ENCODE measurements at places on chromosomes 2 and 18.

DNA sequence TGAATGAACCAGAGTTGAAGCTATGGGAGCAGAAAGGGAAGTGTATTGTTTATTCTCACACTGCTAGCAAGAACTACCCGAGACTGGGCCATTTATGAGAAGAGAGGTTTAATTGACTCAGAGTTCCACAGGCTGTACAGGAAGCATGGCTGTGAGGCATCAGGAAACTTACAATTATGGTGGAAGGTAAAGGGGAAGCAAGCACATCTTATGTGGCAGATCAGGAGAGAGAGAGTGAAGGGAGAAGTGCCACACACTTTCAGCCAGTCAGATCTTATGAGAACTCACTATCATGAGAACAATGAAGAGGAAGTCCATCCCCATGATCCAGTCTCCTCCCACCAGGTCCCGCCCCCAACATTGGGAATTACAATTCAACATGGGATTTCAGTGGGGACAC is 383.2 kb upstream of the SLC14A2 start:
- no peak for DNase-seq

- DNase-seq, result no peak
Observed at GRCh38 chr2:54903736-54904554, 146.3 kb downstream of the RTN4 start.

GRCh38 chr2:45211636-45212035 is 202.4 kb upstream of the SIX2 start:
- DNase-seq, result no peak

DNA sequence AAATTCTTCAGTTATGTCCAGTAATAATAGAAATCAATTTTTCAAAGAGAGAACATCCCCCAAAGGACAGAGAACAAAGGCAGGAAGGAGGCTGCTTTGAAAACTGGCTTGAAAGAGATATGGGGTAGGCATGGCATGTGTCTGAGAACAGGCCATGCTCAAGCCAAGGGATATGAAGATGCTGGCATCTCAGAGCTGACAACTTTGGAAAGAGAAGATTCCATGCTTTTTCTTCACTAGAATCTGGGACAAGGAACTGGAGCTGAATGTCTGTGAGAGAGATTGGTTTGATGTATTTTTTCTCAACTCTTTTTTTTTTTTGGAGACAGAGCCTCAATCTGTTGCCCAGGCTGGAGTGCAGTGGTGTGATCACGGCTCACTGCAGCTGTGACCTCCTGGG is 139.8 kb upstream of the DLX2 start:
- no peak for DNase-seq

DNA sequence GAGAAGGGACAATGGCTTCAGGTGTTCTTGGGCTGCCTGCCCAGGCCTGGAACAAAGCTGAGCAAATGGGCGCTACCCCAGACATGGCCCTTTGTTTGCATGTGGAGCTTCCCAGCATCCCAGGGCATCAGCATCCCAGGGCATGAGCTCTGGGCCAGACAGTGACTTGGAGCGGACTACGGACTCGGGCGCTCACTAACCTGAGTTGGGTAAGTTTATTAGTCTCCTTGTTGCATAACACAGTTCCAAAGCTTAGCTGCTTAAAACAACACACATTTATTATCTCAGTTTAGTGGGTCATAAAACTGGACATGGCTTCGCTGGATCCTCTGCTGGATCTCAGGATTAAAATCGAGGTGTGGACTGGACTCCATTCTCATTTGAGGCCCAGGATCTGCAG is 35.8 kb downstream of the MC2R start:
- DNase-seq, result no peak

GRCh38 chr2:172726172-172726735 is 9.4 kb upstream of the RAPGEF4 start:
- DNase-seq, result no peak

DNA sequence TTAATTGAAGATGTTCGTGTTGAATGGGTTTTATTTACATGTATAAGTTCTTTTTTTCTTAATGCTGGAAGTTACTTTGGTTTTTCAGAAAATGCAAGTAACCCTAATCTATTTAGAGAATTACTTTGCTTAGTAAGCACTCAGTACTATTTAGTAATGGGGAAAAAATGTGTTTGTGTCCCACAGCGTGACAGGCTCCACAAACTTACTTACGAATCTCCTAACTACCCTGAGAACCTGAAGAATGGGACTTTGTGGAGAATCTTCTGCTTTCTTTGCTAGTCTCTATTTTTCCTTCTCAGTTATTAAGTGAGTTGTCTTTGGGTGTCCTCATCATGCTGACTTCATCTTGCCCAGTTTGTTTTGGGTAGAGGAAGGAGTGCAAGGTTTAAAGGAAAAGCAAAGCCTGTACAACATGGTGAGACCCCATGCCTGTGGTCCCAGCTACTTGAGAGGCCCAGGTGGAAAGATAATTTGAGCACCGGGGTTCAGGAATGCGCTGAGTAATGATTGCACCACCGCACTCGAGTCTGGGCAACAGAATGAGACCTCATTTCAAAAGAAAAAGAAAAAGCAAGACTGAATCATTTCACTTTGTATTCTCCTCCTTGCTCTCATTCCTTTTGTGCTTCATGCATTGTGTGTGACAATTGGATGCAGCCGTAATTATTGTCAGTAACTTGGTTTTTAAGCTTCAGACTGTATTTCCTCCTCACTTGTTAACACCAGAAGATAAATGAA is 10.2 kb downstream of the NEDD4L start:
- no peak for DNase-seq

- DNase-seq, result no peak
Observed at GRCh38 chr2:98912957-98913915, 22.8 kb downstream of the CRACDL start.

GRCh38 chr18:5285326-5285725 is 10.2 kb downstream of the ZBTB14 start:
- DNase-seq, result peak; percentile 77

GRCh38 chr2:196927376-196928225 is 1.1 kb upstream of the PGAP1 start:
- no peak for DNase-seq

GRCh38 chr2:232672588-232672987 is 24.5 kb upstream of the GIGYF2 start:
- DNase-seq, result no peak

DNA sequence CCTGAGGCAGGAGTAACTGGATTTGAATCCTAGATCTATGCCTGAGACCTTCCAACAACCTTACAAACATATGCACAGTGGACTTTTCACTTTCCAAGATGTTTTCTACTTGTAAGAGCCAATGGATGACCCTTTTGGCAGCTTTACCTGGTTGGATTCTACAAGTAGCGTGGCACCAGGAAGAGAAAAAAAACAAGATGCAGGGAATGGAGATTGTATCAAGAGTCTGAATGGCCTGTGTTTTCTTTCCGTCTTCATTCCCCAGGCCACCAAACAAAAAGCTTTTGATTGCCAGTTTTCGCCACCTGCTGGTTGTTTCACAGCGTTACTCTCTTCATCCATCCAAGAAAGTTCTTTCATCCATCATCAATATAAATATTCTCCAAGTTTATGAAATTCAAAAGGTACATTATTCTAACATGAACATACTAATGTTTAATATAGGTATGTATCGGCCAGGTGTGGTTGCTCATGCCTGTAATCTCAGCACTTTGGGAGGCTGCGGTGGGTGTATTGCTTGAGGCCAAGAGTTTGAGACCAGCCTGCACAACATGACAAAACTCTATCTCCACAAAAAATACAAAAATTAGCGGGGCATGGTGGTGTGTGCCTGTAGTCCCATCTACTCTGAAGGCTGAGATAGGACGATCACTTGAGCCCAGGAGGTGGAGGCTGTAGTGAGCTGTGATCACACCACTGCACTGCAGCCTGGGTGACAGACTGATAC is 3.5 kb upstream of the BCL2 start:
- peak; percentile 67 for DNase-seq

DNA sequence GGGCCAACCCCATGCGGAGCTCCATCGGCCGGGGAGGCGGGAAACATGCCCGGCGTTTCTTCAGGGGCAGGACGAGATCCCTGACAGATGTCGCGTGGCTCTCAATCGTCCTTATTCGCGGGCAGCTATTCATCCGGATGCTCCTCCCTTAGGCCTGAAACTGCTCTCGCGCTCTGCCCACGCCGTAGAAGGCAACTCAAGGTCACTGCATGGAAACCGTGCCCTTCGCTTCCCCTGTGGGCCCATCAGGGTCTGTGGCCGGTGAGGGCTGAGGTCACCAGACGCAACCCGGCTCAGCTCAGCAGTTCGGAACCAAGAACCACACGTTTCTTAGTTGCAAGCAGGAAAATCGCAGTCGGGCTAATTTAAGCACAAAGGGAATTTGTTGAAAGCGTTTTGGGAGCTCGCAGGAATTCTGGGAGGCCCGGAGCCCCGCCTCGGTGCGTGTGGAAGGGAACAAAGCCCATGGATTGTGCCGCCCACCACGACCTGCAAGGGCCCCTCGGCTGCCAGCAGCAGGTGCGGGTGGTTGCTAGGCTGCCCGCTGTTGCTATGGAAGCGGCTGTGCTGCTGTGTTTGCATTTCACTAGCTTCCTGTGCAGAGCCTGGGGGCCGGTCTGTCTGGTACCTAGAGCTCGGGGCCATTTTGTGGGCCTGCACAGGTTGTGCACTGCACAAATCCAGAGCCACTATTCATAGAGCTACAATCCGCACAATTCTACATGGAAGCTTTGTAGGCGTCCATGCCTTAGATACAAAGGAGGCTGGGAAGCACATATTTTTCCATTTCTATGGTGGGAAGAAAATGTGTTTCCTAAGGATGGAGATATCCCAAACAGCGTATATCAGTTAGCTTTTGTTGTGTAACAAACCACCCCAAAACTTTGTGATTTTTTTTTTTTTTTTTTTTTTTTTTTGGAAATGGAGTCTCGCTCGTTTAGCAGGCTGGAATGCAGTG is 6.0 kb upstream of the ALLC start:
- peak; percentile 99 for DNase-seq

DNA sequence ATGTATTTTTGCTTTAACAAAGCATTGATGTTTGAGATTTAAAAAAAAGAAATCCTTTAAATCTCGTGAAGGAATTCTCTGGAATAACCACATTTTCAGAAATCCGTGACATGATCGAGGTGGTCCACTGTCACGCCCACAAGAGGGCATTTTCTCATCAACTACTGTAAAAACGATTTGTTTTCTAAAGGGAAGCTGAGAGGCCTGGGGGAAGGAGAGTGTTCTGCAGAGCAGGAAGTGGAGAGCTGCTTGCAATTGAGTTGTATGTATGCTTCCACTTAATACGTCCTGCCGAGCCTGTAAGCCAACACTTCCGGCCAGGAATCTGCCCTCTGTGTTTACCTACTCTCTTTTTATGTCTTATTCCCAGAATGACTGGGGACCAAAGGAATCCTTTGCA is 19.4 kb downstream of the KLHL29 start:
- peak; percentile 58 for DNase-seq

DNA sequence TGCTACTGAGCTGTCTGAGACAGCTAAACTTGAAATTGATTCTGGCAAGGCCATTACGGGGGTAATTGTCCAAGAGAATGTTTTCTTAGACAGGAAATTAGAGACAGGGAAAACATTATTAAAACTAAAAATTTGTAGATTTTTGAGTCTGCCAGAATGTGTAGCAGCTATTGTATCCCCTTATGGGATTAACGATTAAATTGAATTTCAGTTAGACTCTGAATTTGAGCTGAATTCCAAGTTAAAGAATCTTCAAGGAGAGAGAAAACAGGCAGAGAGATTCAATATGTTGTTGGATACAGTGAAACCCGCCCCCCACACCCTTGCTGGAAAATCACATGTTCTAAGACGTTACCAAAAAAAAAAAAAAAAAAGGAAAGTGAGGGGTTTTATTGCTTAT is 32.7 kb upstream of the CCDC68 start:
- DNase-seq, result no peak

DNA sequence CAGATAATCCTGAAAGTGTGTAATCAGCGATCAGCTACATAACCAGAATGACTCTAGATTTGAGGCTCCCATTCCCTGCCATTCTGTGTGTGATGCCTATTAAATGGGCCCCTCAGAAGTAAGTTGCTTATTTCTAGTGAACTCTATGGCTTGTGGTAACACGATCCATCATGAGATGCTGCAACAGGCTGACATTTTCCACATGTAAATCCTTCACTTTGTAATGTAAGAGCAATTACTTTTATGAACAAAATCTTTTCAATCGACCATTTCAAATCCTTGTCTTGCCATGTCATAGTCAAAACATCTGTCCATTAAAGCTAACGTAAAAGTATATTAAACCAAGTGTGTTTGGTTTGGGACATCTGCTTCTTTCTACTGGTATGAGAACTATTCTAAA is 175.9 kb upstream of the ETAA1 start:
- DNase-seq, result no peak

DNA sequence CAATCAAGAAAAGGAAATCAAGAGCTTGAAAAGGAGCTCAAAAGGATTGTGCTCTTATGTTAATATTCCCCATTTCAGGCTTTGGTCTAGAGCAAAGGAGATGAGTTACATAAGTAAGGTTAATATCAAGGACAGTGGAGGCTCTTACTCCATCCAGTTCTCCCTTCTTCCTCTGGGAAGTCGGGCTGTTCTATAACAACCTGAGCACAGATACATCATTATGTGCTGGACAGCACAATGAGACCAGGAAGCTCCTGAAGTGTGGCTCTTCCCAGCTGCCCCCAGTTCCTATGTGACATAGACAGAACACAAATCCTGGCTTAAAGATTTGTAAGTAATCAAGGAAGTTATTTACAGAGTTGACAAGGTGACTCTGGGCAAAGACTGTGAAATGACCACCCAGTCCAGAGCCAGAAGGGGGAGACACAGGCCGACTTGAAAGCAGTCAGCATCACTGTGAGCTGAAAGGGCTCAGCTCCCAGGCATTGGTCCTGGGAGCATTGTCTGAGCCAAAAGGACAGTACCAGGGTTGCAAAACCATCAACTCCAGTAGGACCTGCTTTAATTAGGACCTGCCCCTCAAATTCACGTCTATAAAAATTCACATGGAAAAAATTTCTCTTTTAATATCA is 917.6 kb upstream of the ACVR2A start:
- peak; percentile 24 for DNase-seq

DNA sequence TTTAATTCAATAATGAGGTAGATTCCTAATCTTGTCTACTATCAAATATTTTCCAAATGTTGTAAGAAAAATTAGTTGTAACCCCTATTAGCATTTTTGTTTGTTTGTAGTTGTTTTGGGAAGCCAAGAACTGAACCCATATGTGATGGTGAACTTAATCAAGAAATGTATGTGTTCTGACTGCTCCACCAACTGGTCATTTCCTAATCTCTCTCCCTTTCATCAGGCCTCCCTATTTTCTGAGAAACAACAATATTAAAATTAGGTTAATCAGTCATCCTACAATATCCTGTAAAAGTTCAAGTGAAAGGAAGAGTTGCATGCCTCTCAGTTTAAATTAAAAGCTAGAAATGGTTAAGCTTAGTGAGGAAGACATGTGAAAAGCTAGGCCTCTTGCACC is 504.0 kb downstream of the EPHA4 start:
- no peak for DNase-seq

DNA sequence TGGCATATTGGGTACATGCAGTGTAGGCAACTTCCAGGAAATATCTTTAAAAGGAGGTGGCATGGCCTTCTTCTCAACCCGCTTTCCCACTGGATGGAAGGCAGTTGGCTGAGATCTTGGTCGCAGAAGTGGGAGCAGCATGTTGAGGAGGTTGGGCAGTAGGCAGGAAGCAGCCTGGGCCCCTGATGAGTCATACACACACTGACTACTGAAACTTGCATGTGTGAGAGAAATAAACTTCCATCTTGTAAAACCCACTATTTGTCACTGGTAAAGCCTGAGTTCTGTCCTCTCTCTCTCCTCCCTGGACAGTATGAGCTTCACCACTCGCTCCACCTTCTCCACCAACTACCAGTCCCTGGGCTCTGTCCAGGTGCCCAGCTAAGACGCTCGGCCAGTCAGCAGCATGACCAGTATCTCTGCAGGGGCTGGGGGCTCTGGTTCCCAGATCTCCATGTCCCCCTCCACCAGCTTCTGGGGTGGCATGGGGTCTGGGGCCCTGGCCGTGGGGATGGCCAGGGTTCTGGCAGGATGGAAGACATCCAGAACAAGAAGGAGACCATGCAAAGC is 233.8 kb upstream of the SPRED2 start:
- no peak for DNase-seq
